ENCODE measurements at places on chromosomes 13 and 19.
A peak's percentile ranks its signal among the peaks of the same experiment; 100 is the strongest.

GRCh38 chr13:64527561-64527960 is 2702.6 kb downstream of the PCDH9 start:
- no peak for DNase-seq

DNA sequence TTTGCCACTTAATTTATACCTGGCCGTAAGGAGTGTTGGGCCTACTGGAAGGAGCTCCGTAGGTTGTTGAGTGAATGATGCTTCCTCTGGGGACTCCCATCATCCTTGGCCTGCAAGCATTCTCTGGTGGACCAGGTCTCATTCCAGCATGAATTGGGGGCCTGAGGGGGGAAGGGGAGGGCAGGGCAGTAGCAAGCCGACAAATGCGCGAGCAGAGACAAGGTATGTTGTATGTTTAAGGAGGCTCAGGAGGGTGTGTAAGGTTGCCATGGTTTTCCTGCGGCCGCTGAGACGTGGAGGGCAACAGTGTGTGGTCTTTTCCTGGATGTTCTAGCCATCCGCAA is 749 bp downstream of the ZNF264 start:
- no peak for DNase-seq

DNA sequence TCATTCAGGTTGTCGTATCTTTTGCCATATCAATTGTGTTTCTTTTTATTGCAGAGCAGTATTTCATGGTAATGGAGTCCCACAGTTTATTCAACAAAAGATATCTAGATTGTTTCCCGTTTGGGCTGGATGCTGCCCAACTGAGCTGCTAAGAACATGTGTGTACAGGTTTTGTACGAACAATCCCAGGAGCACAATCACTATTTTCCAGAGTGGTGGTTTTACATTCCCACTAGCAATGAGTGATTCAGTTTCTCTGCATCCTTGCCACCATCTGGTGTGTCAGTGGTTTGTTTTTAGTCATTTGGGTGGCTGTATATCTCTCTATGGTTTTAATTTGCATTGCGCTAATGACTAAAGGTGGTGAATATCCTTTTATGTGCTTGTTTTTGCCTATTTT is 52.7 kb upstream of the ZDHHC20 start:
- DNase-seq, result no peak

DNA sequence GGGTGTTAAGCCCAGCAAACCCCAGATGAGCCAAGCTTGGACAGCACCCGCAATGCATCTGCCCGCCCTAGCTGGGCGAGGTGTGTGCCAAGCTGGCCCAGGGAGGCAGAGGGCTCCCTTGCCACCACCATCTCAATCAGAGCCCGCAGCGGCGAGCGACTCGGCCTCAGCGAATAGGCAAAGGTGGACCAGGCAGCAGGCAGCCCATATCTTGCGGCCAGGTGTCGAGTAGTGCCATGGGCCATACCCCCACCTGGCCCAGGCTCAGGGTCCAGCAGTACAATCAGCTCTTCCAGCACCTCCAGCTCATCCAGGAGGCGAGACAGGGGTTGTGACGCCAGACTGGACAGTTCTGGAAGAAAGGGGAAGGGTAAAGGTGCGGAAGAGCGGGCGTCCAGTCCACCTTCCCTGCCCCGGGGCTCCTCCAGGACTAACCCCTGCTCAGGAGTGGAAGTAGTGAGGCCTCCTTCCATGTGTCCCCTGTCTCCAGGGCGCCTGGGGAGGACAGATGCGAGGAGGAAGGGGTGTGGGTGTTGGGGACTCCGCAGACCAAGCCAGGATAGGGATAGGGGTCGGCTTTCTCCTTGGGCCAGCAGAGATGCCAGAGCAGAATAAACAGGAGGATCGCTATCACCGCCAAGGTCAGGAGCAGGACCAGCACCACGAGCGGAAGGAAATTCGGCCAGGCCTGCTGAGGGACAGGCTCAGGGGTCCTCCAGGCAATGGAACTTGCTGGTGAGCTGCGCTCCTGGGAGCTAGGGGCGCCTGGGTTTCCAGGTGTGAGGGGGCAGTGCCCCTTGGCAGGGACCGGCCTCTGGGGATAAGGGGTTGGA is 2.8 kb downstream of the IGFLR1 start:
- DNase-seq, result no peak

GRCh38 chr13:94660695-94661326 is 51.5 kb downstream of the SOX21 start:
- peak; percentile 47 for DNase-seq
